Kidney epithelial cell (primary cell): ENCODE measurements at places on chromosomes 12 and 14. TPM values are rescaled to one million over a fixed set of nuclear protein-coding genes. Genes with fewer than 3 reads are reported as not detected.

Gene GRIP1
- total RNA-seq = 4.2 and 7.1 TPM in 2 replicates

Gene KERA
- total RNA-seq = not detected in 2 replicates

Gene MUCL1
- total RNA-seq = not detected in 2 replicates

Gene KRT6B
- total RNA-seq = not detected in 2 replicates

Gene DNAJC22
- 1.2 and 1.6 TPM in 2 replicates for total RNA-seq

Gene CLEC4A
- total RNA-seq = 0.50 and 0.62 TPM in 2 replicates

Gene ATN1
- total RNA-seq = 32.7 and 38.6 TPM in 2 replicates

Gene GARIN6
- total RNA-seq = not detected in 2 replicates

Gene CARMIL3
- total RNA-seq = 1.5 and 2.3 TPM in 2 replicates

Gene RNASE7
- total RNA-seq = not detected in 2 replicates

Gene ACSS3
- 5.5 and 9.2 TPM in 2 replicates for total RNA-seq

Gene SMOC1
- 1.4 and 2.7 TPM in 2 replicates for total RNA-seq

Gene P2RX2
- total RNA-seq = not detected in 2 replicates

Gene SLC6A13
- not detected in 2 replicates for total RNA-seq

Gene AQP6
- total RNA-seq = not detected in 2 replicates

Gene CCDC197
- not detected in 2 replicates for total RNA-seq

Gene OVCH1
- total RNA-seq = not detected in 2 replicates

Gene KRT71
- not detected in 2 replicates for total RNA-seq

Gene KRT8
- total RNA-seq = 1,322 and 1,341 TPM in 2 replicates

Gene TAS2R14
- total RNA-seq = 2.5 and 3.1 TPM in 2 replicates

Gene SCN8A
- 1.3 and 3.1 TPM in 2 replicates for total RNA-seq

Gene SRSF5
- 103 and 130 TPM in 2 replicates for total RNA-seq

Gene KRT3
- total RNA-seq = not detected in 2 replicates

Gene REM2
- 0.48 and 1.2 TPM in 2 replicates for total RNA-seq
